ENCODE measurements at places on chromosomes 6 and 20. TPM values are rescaled to one million over a fixed set of nuclear protein-coding genes. Genes with fewer than 3 reads are reported as not detected.

Gene MCHR2
- not detected for total RNA-seq

Gene ARFGEF2
- 35.4 TPM for total RNA-seq

Gene ZC2HC1B
- total RNA-seq = not detected

Gene MC3R
- total RNA-seq = not detected

Measured in mammary microvascular endothelial cell (primary cell).